Activated naive CD4-positive, alpha-beta T cell treated with anti-CD3 and anti-CD28 coated beads for 36 hours (primary cell): ENCODE measurements at places on chromosomes 6 and 20.

DNA sequence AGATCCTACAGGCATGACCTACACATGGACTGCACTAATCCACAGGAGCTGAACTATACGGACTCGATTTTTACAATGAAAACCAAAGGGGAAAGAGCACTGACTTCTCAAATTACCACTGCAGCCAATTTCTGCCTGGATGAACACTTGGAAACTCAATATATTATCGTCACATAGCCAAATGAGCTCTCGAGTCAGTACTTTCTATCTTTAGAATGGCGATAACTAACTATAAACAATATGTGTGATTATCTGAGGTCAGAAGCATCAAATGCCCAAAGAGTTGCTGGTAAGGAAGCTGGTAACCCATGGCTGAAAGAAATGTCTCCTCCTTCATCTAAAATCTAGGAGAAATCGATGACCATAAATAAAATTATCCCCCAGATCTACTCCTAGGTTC, 86.7 kb downstream of the KIF16B start:
- no peak for DNase-seq

DNA sequence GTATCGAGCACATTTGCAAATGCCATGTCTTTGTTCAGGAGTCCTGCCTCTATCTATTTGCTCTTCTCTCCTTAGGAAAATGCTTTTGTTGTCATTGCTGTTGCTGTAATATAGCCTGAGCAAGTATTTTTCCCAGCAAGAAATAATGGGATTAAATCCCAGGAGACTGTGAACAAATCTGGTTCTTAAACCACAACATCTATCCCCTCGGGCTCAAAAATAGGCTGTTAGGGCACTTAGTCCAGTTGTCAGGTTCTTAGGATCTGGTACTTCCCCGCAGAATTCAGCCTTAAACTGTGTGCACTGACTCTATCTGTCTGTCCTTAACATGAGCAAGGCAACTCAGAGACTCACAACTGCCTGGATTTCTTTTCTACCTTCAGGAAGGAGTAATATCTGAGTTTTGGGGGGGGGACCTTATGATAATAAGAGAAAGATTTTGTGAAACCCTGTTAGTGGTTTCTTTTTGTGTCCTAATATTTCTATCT, 437.5 kb downstream of the HTR1B start:
- DNase-seq = no peak

DNA sequence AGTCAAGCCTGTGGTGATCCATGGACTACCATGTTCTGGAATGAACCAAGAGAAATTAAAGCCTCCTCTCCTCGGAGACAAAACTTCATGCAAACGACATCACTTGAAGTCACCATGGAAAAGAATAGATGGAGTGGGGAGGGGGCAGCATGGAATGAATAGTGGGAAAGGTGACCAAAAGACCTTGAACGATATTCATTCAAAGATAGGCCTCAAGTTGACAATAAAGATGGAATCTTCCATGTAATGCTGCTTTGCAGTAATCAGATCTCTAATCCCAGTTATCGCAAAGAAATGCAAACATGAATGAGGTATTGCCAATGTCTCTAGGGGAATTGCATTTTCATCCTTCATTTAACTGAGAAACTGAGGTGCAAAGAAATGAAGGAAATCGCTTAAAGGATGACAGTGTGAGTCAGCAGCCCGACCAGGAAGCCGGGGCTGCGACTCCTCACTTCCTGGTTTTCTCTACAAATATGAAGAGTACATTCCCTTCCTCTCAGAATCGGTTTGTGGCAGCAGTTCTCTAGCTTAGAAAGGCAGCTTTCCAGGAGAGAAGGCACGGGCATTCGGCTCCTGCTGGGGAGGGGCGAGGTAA, 65.6 kb upstream of the RREB1 start:
- DNase-seq = no peak

DNA sequence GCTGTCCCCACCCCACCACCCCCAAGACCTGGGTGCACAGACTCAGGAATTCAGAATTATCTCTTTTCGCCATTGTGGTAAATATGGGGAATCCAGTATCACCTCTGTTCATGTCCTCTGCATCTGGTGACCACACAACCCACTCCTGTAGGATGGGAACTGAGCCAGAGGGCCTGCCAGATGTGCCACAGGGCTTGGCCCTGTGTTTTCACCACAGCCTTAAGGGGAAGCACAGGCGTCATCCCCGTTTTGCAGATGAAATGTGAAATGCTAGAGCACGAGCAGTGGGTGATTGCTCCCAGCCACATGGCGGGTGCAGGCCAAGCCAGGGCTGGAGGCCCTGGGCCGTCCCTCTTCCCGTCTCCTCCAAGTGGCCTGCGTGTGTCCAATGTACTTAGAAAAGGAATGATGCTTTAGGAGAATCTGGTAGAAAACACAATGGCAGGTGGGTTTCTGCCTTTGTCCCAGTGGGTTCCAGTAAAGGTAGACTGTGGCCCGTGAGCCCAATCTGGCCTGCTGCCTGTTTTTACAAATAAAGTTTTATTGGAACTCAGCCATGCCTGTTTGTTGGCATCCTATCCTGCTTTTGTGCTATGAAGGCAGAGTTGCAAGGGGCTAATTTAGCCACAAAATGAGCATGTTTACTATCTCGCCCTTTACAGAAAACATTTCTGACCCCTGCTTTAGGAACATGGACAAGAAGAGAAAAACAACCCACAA, 309.2 kb downstream of the CDH4 start:
- DNase-seq = no peak

DNA sequence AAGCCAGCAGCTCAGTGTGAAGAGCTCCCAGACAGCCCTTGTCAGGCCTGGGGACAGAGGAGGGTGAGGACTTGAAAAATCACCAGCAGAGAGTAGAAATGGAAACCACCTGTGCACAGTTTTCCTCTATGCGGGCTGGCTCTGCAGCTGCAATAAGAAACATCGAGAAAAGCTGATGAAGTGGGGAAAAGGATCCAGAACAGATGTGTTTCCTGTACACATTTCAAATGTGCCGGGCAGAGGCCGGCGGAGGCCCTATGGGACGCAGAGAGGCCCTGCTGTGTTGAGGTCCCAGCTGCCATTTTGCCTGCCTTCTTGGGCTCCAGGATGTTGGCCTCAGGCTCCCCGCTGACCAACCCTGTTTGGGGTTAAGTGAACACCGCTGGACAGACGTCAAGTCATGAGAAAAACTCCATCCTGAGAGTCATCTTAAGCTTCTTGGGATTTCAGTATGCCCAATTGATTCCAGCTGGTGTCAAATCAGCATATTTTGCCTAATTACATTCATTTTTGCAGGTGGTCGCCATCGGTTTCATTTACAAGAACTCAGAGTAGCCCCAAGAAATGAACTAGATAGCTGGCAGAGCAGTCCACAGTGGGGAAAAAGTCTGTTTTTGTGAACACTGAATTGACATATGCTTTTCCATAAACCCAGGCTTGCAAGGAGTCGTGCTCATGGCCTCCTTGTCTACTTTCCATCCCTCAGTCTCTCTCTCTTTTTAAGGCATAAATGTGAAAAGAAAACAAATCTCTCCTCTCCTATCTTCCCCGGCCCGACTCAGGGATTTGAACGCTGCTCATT, 150.4 kb upstream of the PHACTR3 start:
- DNase-seq = no peak

GRCh38 chr6:19713411-19713810, 123.8 kb upstream of the ID4 start:
- no peak for DNase-seq

DNA sequence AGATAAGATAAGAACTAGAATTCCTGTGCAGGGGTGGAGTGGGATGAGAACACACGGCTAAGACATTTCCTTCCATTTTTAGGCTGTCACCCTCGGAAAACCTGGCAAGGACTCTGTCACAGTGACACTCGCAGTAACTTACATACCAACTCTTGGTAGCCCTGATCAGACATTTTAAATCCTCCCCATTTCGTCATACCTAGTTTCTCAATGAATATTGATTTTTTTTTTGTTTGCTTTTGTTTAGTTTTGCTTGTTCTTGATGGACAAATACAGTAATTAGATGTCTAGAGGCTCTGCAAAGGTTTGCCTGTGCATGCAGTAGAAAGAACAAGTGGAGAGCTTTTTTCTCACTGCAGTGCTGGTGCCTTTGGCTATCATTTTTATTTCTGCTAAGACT, 213.0 kb upstream of the FAM83B start:
- no peak for DNase-seq

- DNase-seq = peak; percentile 81
Measured at GRCh38 chr6:31729515-31729978, 448 bp upstream of the DDAH2 start.

- DNase-seq = no peak
Measured at GRCh38 chr6:132400555-132400882, 756 bp downstream of the MOXD1 start.

DNA sequence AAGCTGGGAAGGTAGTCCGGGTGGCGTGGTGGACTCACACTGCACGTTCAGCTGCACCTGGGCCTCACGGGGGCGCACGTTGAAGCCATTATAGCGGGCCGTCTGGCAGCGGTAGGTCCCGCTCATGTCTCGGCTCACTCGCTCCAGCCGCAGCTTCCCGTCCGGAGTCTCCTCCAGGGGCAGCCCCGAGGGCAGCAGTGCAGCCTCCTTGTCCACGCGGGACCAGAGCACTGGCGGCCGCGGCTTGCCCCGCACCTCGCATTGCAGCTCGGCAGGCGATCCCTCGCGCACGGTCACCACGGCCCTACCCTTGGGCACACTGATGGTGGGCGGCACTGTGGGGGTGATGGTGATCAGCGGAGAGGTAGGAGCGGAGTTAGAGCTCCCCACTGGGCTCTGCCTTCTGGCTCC, 47.6 kb downstream of the MDGA1 start:
- DNase-seq = no peak

DNA sequence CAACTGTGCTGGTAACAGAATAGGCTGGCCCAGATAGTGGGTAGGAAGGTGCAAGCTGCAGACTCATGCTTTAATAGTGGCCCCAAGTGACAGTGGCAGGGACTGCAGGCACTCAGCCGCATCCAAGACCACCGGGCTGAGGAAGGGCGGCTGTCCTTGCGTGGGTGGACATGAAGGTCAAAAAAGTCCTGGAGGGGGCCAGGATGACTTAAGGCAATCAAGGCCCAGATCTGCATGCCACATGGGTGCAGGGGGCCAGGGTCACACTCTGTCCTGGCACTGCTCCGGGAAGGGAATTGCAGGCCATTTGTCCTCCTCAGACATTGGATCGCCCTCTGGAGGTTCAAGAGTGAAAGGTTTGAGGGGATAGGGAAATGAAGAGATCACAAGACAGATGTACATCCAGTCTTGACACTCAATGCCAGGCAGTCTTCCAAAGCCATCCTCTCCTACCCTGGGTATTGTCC, 10.4 kb upstream of the VNN2 start:
- peak; percentile 44 for DNase-seq

DNA sequence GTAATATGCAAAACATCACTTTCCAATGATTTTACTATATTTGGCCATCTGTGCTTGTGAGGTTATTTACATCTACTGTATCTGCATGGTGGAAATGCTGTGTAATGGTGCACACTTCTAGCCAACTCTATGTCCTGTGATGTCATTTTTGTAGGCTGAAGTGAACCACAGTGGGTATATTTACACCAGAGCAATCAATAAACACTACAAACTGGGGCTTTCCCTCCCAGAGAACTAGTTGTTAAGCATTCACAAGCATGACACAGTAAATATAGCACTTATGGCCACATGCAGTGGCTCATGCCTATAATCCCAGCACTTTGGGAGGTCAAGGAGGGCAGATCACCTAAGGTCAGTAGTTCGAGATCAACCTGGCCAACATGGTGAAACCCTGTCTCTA, 4.9 kb downstream of the SLC22A2 start:
- no peak for DNase-seq

GRCh38 chr6:137697267-137697938, 169.7 kb upstream of the TNFAIP3 start:
- peak; percentile 30 for DNase-seq

GRCh38 chr6:169996378-169997051, 245.1 kb downstream of the ERMARD start:
- DNase-seq = no peak

DNA sequence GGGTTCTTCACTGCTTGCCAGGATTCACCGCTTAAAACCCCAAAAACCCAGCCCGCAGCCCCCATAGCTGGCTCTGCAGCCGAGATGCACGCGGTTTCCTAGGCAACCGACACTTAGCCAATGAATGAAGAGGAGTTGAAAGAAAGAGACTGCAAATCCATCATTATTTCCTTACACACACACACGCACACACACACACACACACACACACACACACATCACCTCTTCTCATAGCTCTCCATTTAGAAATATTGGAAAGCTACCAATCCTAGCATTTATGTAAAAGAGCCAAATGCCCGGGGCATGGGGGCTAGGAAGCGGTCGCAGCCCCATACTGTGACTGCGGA, 3.4 kb upstream of the TUBB2B start:
- no peak for DNase-seq

DNA sequence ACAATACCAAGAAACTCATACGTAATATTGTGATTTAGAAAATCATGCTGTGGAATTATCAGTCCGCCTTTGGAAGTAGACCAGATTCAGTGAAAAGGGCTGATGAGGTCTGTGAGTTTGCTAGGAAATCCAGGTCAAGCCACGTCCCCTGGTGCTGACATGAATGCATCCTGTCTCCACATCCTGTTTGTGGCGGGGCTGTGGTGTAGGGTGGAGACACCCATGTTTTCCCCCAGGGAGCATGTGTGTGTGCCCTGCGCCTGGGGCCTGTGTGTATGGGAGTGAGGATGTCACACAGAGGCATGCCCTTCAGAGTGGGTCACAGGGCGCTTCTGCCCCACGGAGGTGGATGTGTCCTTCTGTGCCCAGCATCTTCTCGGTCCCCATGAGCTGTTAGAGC, 109.1 kb downstream of the SASH1 start:
- peak; percentile 39 for DNase-seq

- DNase-seq = no peak
Measured at GRCh38 chr20:18721551-18722115, 92.0 kb upstream of the SCP2D1 start.

- no peak for DNase-seq
Measured at GRCh38 chr6:90654806-90655205, 67.9 kb upstream of the MAP3K7 start.

DNA sequence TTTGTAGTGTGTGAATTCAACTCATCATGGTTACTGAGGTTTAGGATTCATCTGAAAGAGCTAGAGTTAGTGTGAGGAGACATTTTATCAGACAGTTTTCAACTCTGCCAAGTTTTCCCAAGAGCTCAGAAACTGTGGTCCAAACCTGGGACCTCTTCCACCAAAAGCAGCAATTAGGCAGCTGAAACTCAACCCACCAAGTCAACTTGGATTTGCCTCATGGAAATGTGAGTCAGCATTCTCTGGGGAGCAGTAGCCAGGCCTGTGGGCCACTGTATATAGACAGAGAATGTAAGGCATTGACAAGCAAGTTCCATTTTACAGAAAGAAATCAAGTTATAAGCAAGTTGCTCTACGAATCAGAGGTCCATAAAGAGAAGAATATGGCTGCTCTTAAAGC, 178.8 kb upstream of the HDDC2 start:
- no peak for DNase-seq

GRCh38 chr6:121000381-121000780, 333.9 kb downstream of the TBC1D32 start:
- DNase-seq = no peak
